NCI-H345 (cell line): ENCODE measurements at places on chromosomes 12 and 14.

- no peak for DNase-seq
Measured at GRCh38 chr12:120276734-120277133, 11.2 kb upstream of the PXN start.

GRCh38 chr12:94535510-94535921, 75.8 kb upstream of the CEP83 start:
- DNase-seq = peak; percentile 89

GRCh38 chr14:24070285-24071143, 848 bp upstream of the CPNE6 start:
- DNase-seq = peak; percentile 73

- no peak for DNase-seq
Measured at GRCh38 chr14:83689265-83689664, 1840.7 kb upstream of the FLRT2 start.

DNA sequence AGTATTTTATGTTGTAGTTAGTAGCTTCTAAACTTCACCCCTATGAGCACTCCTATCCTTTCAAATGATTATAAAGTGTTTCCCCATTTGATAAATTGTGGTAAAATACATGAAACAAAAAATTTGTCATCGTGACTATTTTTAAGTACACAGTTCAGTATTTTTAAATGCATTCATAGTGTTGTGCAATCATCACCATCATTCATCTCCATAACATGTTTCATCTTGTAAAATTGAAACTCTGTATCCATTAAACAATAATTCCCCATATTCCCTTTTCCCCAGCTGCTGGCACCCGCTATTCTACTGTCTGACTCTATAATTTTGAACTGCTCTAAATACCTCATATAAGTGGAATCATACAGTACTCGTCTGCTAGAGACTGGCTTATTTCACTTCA, 52.5 kb downstream of the ATP23 start:
- no peak for DNase-seq

- DNase-seq = no peak
Measured at GRCh38 chr14:104473244-104473565, 106.4 kb upstream of the C14orf180 start.
